ENCODE measurements at places on chromosomes 13 and 19.

GRCh38 chr19:17334414-17335409 lies at the start of gene ANO8:
TSS of gene ANO8 (minus strand) at chr19:17334855. CDS start at chr19:17334670, 185 bp downstream.
- H3K36me3 ChIP-seq: peaks cover 11% of the 10 kb centered on the region
- peak; percentile 99 for DNase-seq
- peak within 1 kb of the TSS; percentile 61 for H3K4me3 ChIP-seq
- H3K27ac ChIP-seq: peak within 1 kb of the TSS; percentile 51

DNA sequence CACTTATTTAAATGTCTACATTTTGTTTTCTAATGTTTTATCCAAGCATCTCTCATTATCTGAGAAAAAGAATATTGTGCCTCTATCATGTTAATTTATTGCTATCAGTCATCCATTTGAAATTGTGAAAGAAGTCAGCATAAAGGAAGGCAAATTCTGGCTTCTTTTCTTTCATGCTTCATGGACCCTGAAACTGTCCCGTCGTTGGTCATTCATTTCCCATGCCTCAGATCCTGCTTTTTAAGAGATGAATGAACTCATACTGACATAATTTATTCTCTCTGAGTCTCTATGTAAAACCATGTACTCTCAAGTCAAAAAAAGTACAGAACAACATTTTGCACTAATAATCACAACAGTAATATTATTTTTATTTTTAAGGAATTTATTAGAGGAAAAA lies 2512.0 kb downstream of the PCDH9 start:
- DNase-seq: no peak
- H3K36me3 ChIP-seq: no peaks in the 10 kb centered on the region
- H3K27me3 ChIP-seq: no peaks in the 10 kb centered on the region
- H3K4me3 ChIP-seq: no peak overlapping the region

DNA sequence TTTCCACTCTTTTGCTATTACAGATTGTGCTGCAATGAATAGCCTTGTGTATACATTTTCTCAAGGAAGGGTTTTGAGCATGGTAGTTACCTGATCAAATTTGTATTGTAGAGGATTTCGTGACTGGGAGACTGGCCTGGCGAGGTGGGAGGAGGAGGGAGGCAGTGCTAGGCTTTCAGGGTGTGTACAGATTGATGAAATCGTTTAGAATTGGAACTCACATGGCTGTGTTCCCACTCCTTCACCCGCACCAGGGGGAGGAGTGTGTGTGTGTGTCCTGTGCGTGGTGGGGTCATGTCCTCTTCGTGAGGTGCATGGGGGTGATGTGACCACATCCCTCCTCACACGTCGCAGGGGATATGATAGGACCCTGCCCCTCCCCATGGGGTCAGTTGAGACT lies 8.3 kb downstream of the PGLYRP1 start:
- no peak overlapping the region for H3K27ac ChIP-seq
- H3K4me1 ChIP-seq: peaks cover 8% of the 10 kb centered on the region
- no peak overlapping the region for H3K4me3 ChIP-seq
- DNase-seq: no peak
- no peaks in the 10 kb centered on the region for H3K36me3 ChIP-seq

DNA sequence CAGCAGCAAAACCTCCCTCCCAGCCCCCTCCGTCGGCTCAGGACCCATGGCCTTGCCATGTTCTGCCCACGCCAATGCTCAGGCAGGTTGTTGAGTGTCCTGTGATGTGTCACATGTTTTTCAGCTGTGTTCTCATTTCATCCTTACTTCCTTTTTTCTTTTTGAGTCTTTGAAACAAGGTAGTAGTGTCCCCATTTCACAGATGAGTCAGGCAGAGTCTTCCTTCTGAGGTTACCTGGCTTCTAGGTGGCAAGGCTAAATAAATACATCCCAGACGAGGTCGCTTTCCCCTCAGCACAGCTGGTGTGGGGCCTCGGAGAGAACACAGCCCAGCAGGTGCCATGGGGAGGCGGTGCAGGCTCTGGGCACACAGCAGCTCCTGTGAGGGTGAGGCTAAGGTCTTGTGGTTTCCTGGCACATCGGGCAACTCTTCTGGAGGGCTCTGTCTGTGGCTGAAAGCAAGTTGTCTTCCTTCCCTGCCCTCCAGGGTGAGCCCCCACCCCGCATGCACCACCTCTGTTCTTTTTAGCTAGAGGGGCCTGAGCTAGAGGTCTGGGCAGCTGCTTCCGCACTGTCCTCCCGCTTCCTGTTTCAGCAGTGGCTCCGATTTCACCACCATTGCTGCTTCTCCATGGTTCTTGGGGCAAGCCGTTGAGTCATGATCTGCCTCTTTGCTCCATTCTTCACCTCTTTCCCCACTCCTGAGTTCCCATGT lies 15.1 kb downstream of the PRAM1 start:
- H3K4me1 ChIP-seq: peaks cover 56% of the 10 kb centered on the region
- H3K27me3 ChIP-seq: no peaks in the 10 kb centered on the region
- H3K36me3 ChIP-seq: peaks cover 68% of the 10 kb centered on the region
- peak; percentile 75 for DNase-seq
- no peak overlapping the region for H3K4me3 ChIP-seq

GRCh38 chr19:51431124-51431523 lies 13.7 kb upstream of the SIGLEC10 start:
- no peak for DNase-seq
- H3K4me3 ChIP-seq: no peak overlapping the region
- H3K36me3 ChIP-seq: no peaks in the 10 kb centered on the region
- no peaks in the 10 kb centered on the region for H3K4me1 ChIP-seq

GRCh38 chr13:33556828-33557227 lies 261.1 kb upstream of the RFC3 start:
- DNase-seq: no peak
- H3K4me1 ChIP-seq: no peaks in the 10 kb centered on the region
- H3K27me3 ChIP-seq: no peaks in the 10 kb centered on the region
- H3K4me3 ChIP-seq: no peak overlapping the region
- no peaks in the 10 kb centered on the region for H3K36me3 ChIP-seq

- H3K27ac ChIP-seq: peak overlapping the region; percentile 58
- H3K4me3 ChIP-seq: peak overlapping the region; percentile 96
- H3K27me3 ChIP-seq: no peaks in the 10 kb centered on the region
- H3K4me1 ChIP-seq: peaks cover 22% of the 10 kb centered on the region
Measured at GRCh38 chr19:49497789-49498103, 1.5 kb downstream of the RPS11 start.

- H3K27ac ChIP-seq: no peak overlapping the region
- no peaks in the 10 kb centered on the region for H3K36me3 ChIP-seq
- no peaks in the 10 kb centered on the region for H3K4me1 ChIP-seq
- H3K4me3 ChIP-seq: no peak overlapping the region
Measured at GRCh38 chr13:109913186-109913585, 126.8 kb upstream of the IRS2 start.
